ENCODE measurements at places on chromosomes 7 and 10.

- DNase-seq: no peak
Observed at GRCh38 chr7:1475393-1475792, 16.1 kb upstream of the MICALL2 start.

GRCh38 chr7:55254242-55254595 is 110.9 kb upstream of the LANCL2 start:
- no peak for DNase-seq

GRCh38 chr10:70847659-70848360 is 32.1 kb downstream of the SGPL1 start:
- DNase-seq: no peak

GRCh38 chr10:100333661-100334440 is 3.8 kb upstream of the PKD2L1 start:
- no peak for DNase-seq

- no peak for DNase-seq
Observed at GRCh38 chr7:137696988-137697387, 149.8 kb downstream of the DGKI start.

DNA sequence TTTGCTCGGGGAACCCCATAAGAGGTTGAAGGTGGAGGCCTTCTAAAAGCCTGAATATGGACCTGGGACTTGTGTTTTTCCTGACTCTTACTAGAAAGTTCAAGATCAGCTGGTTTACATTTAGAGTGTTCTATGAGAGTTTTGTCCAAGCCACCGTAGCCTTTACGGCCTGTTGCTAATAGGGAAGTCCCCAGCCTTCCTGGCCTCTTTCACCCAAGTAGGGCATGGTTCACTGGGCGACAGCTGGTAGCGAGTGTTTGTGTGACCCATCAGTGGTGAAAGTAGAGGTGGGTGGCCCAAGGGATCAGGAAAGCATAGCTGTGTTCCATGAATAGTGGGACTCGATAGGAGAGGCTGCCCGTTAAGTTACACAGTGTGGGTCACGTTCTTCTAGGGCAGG is 60.1 kb downstream of the RABGEF1 start:
- no peak for DNase-seq

GRCh38 chr7:134772401-134772800 is 7.0 kb upstream of the CALD1 start:
- DNase-seq: no peak

DNA sequence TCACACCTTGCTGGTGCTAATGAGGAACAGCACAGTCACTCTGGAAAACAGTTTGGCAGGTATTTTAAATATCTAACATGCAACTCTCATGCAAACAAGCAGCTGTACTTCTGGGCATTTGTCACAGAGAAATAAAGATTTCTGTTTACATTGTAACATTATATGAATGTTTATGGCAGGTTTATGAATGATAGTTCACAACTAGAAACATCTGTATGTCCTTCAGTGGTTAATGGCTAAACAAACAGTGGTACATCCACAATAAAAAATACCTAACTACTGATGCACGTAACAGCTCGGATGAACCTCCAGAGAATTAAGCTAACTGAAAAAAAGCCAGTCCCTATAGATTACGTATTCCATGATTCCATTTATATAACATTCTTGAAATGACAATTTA is 109.6 kb downstream of the GPR37 start:
- DNase-seq: no peak

DNA sequence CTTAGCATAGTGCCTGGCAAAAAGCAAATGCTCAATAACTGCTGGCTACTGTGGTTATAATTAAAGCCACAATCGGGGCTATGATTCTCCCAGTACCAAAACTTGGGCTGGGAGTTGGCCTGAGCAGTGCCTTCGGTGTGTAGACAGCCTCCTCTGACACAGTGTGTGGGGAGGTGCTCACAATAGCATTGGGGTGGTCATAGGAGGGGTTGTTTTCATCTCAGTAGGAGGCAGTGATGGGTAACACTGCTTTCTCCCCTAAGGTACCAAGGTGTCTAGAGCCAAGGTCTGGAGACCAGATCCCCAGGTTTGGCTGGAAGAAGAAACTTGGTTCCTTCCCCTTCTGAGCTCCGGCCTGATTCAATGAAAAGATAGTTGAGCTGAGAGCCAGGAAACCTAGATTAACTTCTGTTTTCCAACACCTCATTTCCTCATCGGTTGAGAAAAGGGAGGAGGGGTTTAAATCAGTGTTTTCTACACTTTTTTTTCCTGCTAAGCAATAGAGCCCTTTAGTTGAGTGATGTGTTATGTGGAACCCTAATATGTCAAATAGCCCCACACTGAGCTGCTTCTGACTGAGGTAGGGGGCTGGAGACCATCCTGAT is 68.2 kb downstream of the LRMDA start:
- DNase-seq: no peak

GRCh38 chr7:55526770-55527169 is 45.5 kb downstream of the VOPP1 start:
- no peak for DNase-seq

DNA sequence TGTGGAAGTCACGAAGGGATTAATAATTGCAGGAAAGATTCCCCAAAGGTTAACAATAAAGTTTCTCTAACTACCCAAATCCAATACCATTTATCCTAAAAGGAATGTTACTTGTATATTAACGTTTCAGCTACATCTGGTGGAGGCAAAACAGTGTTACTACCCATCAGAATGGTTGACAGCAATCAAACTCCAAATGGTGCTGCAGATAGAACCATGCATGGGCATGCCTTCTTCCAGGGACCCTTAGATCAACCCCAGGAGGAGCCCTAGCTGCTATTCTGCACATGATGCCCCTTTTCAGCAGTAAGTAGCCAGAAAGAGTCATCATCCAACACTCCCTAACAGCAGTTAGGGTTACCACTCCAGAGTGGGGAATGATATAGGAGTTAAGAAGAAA is 336.3 kb downstream of the GRID1 start:
- no peak for DNase-seq

GRCh38 chr7:139916717-139917395 is 87.8 kb downstream of the TBXAS1 start:
- no peak for DNase-seq

DNA sequence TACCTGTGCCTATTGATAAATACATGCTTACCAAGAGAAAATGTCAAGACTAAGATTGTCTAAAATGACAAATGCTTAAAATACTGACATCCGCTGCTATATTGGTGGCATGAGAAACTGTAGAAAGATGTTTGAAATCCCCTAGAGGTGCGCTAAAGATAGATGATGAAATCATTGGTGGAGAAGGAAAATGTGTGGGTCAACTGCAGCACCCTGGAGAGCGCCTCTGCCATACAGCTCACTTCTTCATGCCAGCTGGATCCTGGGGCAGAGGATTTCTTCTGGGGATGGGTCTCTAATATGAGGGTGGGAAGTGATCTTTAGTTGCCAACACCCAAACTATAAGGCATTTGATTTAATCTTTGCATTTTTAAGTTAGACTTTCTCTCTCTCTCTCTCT is 680.4 kb upstream of the POM121L12 start:
- no peak for DNase-seq

DNA sequence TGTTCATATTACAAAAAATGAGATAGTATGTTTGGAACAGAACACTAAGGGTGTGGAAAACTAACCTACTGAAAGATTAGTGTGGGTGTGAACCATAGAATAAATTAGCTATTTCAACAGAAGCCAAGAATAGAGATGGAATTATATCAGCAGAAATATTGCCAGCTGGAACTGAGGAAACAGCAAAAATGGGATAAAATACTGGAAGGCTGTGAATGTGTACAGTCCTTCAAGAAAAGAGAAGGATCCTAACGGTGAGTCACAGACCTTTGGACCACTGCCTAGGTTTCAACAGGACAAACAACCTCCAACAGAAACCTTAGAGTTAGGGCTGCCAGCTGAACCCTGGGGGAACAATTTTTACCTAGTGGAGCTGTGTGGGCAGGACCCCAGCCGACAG is 395.0 kb downstream of the ZWINT start:
- DNase-seq: no peak

- DNase-seq: no peak
Observed at GRCh38 chr10:19847321-19847720, 31.1 kb downstream of the PLXDC2 start.

- no peak for DNase-seq
Observed at GRCh38 chr10:27547482-27547881, 43.4 kb downstream of the RAB18 start.

GRCh38 chr10:103806395-103807187 is 48.8 kb downstream of the SH3PXD2A start:
- DNase-seq: no peak

GRCh38 chr7:95006010-95006409 is 98.6 kb downstream of the PPP1R9A start:
- no peak for DNase-seq

DNA sequence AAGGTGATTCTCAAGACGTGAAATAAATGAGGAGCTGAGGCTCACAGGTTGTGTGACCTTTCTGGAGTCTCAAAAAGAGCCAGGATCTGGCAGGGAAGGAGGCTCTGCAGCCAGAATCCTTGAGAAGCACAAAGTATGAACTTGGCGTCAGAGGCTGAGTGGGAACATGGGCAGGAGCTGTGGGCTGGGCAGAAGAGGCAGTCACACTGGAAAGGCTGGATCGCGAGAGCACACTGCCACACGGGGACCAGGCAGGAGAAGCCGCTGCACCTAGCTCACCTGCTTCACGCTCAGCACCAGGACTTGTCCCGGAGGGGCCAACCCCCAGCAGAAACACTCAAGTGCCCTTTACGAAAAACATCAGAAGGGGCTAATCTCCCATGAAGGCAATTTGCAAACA is 535.0 kb downstream of the TNS3 start:
- DNase-seq: no peak

- no peak for DNase-seq
Observed at GRCh38 chr10:82618007-82618406, 743.0 kb downstream of the NRG3 start.

DNA sequence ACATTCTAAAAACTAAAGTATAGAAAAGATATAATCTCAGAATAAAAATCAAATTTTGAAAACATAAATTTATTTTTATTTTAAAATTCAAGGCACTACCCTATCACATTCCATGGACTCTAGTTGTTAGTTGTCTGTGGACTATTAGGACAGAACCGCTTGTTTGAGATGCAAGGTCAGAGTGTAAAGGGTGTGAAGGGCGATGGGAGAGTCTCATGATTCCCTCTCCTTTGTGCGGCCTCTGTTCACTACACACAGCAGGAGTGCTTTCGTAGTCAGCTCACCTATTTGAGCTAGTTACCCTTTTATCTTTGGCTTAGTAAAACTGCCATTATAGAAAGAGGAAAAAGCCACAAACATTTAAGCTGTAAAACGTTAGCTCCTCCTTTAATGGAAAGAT is 189.8 kb upstream of the TEX47 start:
- no peak for DNase-seq

- DNase-seq: no peak
Observed at GRCh38 chr10:12785415-12785831, 216.1 kb downstream of the CCDC3 start.

DNA sequence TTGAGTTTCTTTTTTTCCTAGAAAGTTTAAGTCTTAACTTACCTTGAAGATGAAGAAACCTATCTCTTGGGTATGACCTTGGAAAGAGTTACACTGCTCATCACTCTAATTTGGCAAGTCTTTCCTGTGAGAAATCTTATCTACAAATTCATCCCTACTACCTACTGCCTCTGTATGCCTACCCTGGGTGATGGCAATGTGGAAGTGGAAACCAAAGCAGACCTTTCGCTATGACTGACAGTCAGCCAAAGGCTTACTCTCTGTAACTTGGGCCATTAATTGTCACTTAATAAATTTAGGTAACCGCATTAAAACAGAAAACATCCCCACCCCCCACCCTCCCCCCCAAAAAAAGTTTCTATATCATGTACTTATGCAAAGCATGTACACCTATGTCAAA is 103.9 kb downstream of the CNOT4 start:
- DNase-seq: no peak

DNA sequence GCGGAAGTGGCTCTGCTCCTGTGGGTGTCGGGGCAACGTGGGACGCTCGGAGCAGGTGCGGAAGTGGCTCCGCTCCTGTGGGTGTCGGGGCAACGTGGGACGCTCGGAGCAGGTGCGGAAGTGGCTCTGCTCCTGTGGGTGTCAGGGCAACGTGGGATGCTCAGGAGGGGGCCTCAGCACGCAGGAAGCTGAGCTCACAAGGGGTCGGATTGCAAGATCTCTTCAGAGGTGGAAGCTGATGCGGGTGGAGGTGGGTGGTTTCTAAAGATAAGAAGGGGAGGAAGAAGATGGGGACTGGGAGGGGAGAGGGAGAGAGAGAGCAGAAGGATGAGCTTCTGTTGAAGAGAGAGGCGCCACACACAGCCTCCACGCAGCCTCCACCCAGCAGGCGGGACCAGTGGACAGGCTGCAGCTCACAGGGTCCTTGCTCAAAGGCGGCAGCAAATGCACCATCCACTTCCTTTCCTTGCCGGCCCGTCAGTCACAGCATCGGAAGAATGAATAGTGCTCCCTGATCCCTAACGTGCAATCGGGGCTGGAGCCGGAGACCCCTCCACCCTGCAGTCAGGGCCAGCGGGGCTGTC is 78.7 kb downstream of the PTPRN2 start:
- no peak for DNase-seq

DNA sequence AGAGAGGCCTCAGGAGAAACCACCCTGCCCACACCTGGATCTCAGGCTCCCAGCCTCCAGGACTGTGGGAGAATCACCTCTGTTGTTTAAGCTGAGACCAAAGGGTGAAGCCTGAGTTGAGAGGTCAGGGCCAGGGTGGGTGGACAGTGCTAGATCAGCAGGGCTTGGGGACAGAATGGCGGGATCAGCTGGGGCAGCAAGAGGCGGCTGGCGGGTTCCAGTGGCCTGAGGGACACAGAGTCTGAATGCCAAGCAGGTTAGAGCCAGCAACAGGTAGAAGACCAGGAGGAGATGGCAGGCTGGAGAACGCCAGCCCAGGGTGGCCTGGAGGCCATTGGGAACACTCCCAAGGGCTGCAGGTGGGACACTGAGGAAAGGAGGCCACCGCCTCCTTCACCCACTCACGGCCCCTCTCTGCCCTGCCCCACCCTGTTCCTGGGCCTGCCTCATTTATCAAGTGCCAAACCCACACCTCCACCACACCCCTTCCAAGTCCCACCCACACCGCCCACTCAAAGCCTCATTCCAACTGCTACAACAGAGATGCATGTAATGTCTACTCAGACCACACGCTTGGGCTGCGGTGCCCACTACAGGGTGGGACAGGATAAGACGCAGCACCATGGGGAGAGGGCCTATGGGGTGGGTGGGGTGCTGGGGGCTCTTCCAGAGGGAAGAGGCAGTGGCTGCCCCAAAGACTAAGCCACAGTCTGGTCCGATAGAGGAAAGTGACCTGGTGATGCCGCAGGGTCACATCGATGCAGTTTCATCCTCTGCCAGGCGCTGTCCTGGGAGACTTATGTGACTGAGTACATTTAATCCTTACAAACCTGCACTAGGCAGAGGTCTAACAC is 173.9 kb downstream of the TNS3 start:
- DNase-seq: no peak

- DNase-seq: no peak
Observed at GRCh38 chr10:94061026-94061425, 67.3 kb downstream of the PLCE1 start.

Data from foreskin fibroblast (primary cell).